ENCODE measurements at places on chromosomes 3 and 15. TPM values are rescaled to one million over a fixed set of nuclear protein-coding genes. Genes with fewer than 3 reads are reported as not detected.

GRCh38 chr3:39108200-39108710 is 775 bp downstream of the TTC21A start:
- DNase-seq: peak; percentile 6

Gene PHLDB2
- total RNA-seq: 95.1 TPM

- DNase-seq: no peak
These were observed 41.3 kb downstream of the FAM174B start for GRCh38 chr15:92614301-92614700.

DNA sequence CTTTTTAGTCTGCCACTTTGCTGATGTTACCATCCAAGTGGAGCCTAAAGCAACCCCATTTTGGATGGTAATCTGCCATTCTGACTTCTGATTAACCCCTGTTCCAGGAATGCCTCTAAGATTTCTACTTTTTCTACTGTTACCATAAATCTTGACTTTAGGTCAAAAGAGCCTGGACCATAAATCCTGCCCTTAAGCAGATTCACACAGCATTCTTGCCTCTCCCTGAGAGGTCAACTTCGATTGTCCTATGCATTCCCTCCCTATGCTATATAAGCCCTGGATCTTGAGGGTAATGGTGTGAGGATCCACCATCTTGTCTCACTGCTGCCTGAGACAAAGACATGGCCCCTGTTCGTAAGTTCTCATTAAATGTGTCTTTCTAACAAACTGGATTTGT is 177.3 kb downstream of the GABRB3 start:
- DNase-seq: no peak

DNA sequence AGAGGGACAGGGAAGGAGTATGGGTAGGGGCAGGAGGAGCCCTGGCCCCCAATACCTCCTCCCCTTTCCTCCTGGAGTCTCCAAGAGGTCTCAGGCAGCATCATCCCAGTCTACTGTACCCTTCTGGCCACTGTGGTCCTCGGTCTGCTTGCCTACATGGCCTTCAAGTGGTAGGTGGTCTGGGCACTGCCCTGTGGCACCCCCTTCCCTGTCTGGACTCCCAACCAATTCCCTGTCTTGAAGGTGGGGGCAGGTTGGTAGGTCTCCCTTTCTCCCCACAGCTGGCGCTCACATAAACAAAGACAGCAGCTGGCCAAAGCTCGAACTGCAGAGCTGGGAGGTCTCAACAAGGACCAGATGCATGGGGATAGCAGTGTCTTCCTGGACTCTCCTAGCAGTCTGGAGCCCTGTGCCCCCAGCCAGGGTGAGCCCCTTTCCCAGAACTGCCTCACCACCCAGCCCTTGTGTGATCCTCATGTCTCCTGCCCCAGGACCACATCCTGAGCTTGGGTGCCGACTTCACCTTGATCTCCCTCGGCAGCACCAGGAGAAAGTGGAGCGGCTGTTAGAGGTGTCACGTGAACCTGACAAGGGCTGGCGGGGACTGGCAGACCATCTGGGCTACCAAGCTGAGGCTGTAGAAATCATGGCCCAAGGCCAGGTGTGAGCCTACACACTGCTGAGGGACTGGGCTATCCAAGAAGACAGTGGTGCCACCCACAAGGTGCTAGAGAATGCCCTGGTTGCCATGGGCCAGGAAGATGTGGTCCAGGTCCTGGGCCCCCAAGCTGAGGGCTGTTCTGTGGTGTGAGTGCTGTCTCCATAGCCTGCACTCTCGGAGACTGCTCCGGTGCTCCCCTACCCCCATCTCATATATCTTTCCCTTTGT is 33.1 kb downstream of the NBEAL2 start:
- peak; percentile 40 for DNase-seq

- no peak for DNase-seq
These were observed 15.6 kb upstream of the WWTR1 start for GRCh38 chr3:149673393-149673792.

GRCh38 chr3:33749546-33750210 is 31.6 kb upstream of the CLASP2 start:
- no peak for DNase-seq
